ENCODE measurements at places on chromosomes 2 and 18.

DNA sequence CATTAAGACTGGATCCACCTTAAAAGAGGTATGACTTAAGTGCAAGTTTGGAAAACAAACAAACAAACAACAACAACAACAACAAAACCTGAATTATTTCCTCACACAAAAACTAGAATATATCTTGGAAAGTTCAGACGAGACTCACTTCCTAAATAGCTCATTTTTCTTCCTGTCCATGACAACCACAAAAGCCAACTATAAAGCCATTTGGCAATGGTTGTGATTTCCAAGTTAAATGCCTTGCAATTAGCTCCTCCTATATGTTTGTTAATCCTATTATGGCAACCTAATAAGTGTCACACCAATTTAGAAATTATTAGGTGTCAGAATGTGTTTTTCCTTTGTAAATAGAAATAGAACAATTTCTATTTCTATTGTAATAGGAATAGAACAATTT lies 91.6 kb upstream of the ARL5A start:
- no peak for DNase-seq

- no peak for DNase-seq
Measured at GRCh38 chr2:17878281-17879136, at the start of gene KCNS3. KCNS3 (plus strand) TSS chr2:17878667; CDS start chr2:17931009, 52,342 bp downstream.

- DNase-seq = no peak
Measured at GRCh38 chr2:107712857-107713256, 113.8 kb upstream of the RGPD4 start.

GRCh38 chr18:45657357-45658335 lies 42.4 kb downstream of the SLC14A2 start:
- no peak for DNase-seq

GRCh38 chr2:171957061-171957460 lies 34.8 kb downstream of the HAT1 start:
- no peak for DNase-seq

GRCh38 chr2:101842471-101842870 lies 145.0 kb downstream of the MAP4K4 start:
- DNase-seq = no peak

- no peak for DNase-seq
Measured at GRCh38 chr2:100929147-100929546, 72.9 kb upstream of the RPL31 start.

DNA sequence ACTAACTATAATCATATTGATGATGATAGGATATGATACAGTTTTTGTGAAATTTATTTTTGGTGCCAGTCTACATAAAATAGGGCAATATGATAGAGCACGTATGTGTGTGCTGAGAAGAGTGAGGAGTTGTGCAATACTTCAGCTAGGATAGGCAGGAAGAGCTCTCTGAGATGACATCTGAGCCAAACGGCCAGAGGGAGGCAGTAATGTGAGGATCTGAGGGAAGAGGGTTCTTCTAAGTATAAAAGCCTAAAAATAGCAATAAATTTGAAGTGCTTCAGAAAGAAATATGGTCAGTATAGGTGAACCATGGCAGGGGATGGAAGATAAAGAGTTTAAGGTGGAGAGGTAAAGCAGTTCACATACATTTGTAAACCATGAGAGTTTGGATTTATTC lies 102.5 kb downstream of the OLA1 start:
- no peak for DNase-seq

DNA sequence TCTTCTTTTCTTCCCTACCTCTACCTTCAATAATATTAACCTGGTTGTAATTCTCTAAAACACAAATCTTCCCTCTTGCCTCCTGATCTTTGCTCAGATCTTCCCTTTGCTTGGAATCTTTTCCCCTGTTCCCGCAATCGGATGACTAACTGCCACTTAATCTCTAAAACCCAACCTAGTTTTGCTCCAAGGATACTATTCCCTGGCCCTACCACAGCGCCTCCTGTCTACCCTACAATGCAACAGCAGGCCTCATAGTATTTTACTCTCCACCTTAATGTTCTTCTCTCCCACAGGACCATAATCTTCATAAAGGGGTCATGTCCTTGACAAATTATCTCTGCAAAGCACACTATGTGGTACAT lies 246.8 kb upstream of the TNP1 start:
- no peak for DNase-seq

GRCh38 chr2:167052825-167053224 lies 164.5 kb downstream of the XIRP2 start:
- DNase-seq = no peak

GRCh38 chr2:177322801-177323261 lies 58.3 kb upstream of the NFE2L2 start:
- no peak for DNase-seq

- DNase-seq = no peak
Measured at GRCh38 chr2:155830817-155831579, 501.5 kb downstream of the NR4A2 start.

GRCh38 chr2:190841707-190842505 lies 38.7 kb upstream of the GLS start:
- no peak for DNase-seq

- no peak for DNase-seq
Measured at GRCh38 chr2:46568212-46569009, 89.0 kb downstream of the TMEM247 start.

GRCh38 chr2:169853041-169853668 lies 25.9 kb downstream of the UBR3 start:
- DNase-seq = no peak
